ENCODE measurements at places on chromosomes 1 and 21. TPM values are rescaled to one million over a fixed set of nuclear protein-coding genes. Genes with fewer than 3 reads are reported as not detected.

FTCD gene
- total RNA-seq, result 1.1 TPM

DDI2 gene
- total RNA-seq, result 29.6 TPM

DNA sequence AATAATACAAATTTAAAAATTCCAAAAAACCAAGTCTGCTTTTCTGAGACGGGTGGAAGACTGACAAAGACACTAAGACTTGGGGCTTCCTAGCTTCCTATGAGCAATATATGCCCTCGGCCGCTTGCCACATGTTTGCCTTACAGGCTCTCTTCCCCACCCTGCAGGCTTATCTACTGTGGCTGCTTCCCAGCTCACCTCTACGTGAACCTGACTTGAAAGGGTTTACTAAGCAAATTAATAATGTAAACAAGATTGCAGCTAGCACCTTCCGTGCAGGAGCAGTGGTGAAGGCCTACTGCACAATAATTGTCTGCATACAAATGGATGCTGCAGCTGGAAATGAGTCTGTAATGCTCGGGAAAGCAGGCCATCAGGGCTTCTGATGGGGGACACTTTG is 152.9 kb upstream of the DAB1 start:
- H3K27me3 ChIP-seq, result no peaks in the 10 kb centered on the region
- no peaks in the 10 kb centered on the region for H3K4me1 ChIP-seq
- H3K36me3 ChIP-seq, result no peaks in the 10 kb centered on the region
- no peak for DNase-seq

BMP8B gene
- total RNA-seq, result 1.4 TPM

DNA sequence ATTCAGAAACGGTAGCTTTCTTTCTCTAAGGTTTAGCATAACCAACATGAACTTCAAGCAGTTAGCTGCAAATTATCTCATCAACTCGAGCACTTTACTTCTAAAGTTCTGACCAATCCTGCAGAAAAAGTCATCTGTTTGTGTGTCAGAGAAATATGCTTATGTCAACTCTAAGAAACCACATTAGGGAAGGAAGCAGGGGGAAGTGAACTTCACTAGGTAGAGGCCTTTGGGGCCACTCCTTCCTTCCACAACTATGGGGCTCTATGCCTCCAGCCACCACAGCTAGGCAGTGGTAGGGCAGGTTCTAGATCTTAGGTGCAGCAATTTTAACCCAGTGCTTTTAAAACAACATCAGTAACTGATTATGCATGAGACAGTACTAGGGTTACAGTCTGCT is 375.9 kb downstream of the DSCAM start:
- H3K27me3 ChIP-seq, result no peaks in the 10 kb centered on the region
- no peak overlapping the region for H3K4me3 ChIP-seq
- H3K4me1 ChIP-seq, result no peaks in the 10 kb centered on the region

- H3K27ac ChIP-seq, result no peak overlapping the region
- no peaks in the 10 kb centered on the region for H3K27me3 ChIP-seq
- H3K4me1 ChIP-seq, result no peaks in the 10 kb centered on the region
- DNase-seq, result no peak
- no peaks in the 10 kb centered on the region for H3K36me3 ChIP-seq
- H3K4me3 ChIP-seq, result no peak overlapping the region
These were observed 13.8 kb downstream of the LEPR start for GRCh38 chr1:65434255-65434654.

- peak; percentile 89 for DNase-seq
- H3K4me3 ChIP-seq, result peak overlapping the region; percentile 78
- no peak overlapping the region for H3K27ac ChIP-seq
These were observed 7.7 kb upstream of the ZNF669 start for GRCh38 chr1:247111700-247112478.

- no peaks in the 10 kb centered on the region for H3K36me3 ChIP-seq
- no peak for DNase-seq
These were observed 107.2 kb upstream of the WNT4 start for GRCh38 chr1:22249928-22250680.

PRELP gene
- 217 TPM for total RNA-seq

DNA sequence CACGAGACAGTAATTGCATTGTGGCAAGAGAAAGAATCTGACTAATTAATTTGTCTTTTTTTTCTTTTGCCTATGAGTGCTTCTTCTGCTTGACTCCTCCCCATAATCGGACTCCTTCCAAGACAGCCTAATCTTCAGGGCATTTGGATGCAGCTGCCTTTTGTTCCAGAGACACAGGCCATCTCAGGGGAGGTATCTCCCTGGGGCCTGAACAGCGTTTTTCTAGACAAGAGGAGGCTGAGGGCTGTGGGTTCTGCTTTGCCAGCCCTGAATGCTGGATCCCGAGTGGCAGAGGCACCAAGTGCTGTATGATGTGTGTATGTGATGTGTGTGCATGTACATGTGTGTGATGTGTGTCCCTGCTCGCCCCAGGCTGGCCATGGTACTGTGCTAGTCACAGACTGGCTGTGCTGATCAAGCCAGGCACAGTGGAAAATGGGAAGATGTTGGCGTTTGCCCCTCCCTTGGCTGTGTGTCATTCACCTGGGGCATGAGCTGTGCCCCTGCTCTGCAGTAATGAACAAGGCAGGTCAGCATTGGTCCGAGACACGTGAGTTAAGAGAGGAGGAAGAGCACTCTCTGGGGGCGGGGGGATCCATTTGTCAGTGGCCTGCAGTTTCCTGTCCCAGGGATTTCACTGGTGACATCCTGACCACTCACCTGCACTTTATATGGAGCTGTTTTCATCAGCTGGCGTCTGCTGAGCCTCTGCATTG is 77.2 kb downstream of the ADARB1 start:
- no peaks in the 10 kb centered on the region for H3K27me3 ChIP-seq
- peak; percentile 57 for DNase-seq
- H3K4me3 ChIP-seq, result no peak overlapping the region
- no peak overlapping the region for H3K27ac ChIP-seq
- no peaks in the 10 kb centered on the region for H3K4me1 ChIP-seq
- H3K36me3 ChIP-seq, result no peaks in the 10 kb centered on the region

- DNase-seq, result no peak
- no peaks in the 10 kb centered on the region for H3K27me3 ChIP-seq
- no peaks in the 10 kb centered on the region for H3K36me3 ChIP-seq
- H3K27ac ChIP-seq, result no peak overlapping the region
- no peak overlapping the region for H3K4me3 ChIP-seq
- no peaks in the 10 kb centered on the region for H3K4me1 ChIP-seq
These were observed 13.2 kb downstream of the COQ8A start for GRCh38 chr1:226953175-226953800.

CHIA gene
- total RNA-seq, result not detected

CFHR3 gene
- 0.66 TPM for total RNA-seq

DNA sequence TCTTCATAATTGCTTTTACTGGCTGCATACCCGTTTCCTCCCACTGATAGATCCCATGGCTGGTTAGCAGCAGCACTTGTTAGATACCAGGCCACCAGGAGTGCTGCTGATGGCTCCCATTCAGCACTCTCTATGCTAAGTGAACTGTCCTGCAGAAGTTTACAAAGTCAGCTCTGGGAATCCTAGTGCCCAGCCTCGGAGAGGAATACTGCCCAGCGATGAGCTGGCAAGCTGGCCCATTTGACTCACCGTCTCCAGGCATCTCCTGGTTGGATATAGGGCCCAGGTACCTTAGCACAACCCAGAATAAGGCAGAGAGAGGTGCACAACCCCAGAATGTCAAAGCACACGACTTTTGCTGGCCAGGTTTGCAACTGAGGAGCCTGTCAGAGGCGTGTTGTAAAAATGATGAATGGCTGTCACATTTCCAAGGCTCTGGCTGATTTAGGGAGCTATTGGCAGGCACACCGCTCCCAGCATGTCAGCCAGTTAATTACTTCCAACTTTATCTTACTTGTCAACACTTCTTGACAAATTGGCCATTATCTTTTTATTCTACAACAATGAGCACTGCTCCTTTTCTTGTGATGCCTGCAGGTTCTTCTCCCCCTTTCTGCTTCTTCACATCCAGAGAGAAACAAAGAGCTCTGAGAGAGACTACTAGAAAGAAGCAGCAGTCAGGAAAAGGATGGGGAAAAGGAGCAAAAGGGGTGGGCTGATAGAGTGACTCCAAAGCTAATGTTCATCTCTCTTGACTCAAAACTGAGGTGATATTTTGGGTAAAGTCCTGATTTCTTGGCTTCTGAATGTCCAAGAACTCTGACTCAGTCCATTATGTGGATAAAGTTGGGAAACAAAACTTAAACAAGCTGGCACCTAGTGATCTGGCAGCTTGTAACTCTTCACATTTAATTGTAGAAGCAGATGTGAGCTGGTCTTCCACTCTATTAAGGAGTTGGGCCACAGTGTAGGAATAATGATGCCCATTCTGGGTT is 10.8 kb upstream of the ANGPTL7 start:
- no peak overlapping the region for H3K27ac ChIP-seq
- H3K4me1 ChIP-seq, result peaks cover 7% of the 10 kb centered on the region
- H3K36me3 ChIP-seq, result peaks cover 2% of the 10 kb centered on the region
- no peak for DNase-seq
- H3K27me3 ChIP-seq, result no peaks in the 10 kb centered on the region
- H3K4me3 ChIP-seq, result no peak overlapping the region

GRCh38 chr1:186785503-186785902 is 43.2 kb upstream of the PLA2G4A start:
- H3K27me3 ChIP-seq, result no peaks in the 10 kb centered on the region
- no peaks in the 10 kb centered on the region for H3K36me3 ChIP-seq
- no peaks in the 10 kb centered on the region for H3K4me1 ChIP-seq
- no peak overlapping the region for H3K4me3 ChIP-seq
- H3K27ac ChIP-seq, result no peak overlapping the region

GRCh38 chr1:162704673-162705424 is 72.6 kb downstream of the DDR2 start:
- peak; percentile 57 for DNase-seq
- H3K4me3 ChIP-seq, result no peak overlapping the region
- H3K27ac ChIP-seq, result no peak overlapping the region
- peaks cover 3% of the 10 kb centered on the region for H3K4me1 ChIP-seq
- H3K36me3 ChIP-seq, result no peaks in the 10 kb centered on the region

DNA sequence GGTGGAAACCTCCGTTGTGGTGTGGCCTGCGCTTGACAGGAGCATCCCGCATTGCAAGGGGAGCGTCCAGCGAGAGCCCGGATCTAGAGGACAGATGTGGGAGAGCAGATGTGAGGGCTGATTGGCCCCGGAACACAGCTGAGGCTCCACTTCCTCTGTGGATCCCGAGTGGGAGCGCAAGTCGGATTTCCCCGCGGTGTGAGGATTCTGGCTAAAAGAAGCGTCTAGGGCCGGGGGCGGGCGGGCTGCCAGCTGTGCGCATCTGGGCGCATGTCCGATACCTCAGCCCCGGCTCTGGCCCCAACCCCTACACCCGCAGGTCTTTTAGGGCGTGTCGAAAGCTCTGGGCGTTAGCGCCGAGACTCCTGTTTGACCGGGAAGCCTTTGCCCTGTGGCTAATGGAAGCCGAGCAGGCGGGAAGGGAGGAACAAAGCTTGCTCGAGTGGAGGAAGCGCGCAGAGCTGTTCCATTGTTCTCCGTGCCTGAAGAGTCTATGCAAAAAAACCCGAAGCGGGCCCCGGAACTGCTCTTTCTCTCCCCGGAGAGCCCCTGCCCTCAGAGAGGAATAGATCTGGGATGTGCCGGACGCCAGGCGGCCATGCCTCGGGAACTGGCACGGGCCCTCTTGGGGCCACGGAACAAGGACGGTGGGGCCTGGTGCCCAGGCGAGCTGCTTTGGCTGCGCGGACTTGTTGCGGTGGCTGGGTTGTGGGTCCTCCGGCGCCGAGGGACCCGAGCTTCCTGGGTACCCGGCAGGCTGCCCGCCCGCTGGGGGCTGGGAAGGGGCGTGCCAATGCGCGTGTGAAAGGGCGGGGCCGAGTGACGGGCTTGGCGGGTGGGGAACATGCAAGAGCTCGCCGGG is 111.1 kb downstream of the NAV1 start:
- peak; percentile 87 for DNase-seq
- no peaks in the 10 kb centered on the region for H3K27me3 ChIP-seq
- peaks cover 4% of the 10 kb centered on the region for H3K4me1 ChIP-seq
- H3K27ac ChIP-seq, result no peak overlapping the region
- H3K4me3 ChIP-seq, result peak overlapping the region; percentile 40

- no peaks in the 10 kb centered on the region for H3K27me3 ChIP-seq
- H3K4me3 ChIP-seq, result no peak overlapping the region
- no peak overlapping the region for H3K27ac ChIP-seq
- no peaks in the 10 kb centered on the region for H3K4me1 ChIP-seq
These were observed 829 bp downstream of the KCNE1 start for GRCh38 chr21:34511181-34511580.

DNAI4 gene
- 24.2 TPM for total RNA-seq

KRTAP19-3 gene
- not detected for total RNA-seq

SLC6A9 gene
- total RNA-seq, result 5.5 TPM

DUSP12 gene
- total RNA-seq, result 19.3 TPM

GUCA2B gene
- total RNA-seq, result not detected

MMEL1 gene
- total RNA-seq, result 0.94 TPM

PTPRF gene
- 86.2 TPM for total RNA-seq

DNA sequence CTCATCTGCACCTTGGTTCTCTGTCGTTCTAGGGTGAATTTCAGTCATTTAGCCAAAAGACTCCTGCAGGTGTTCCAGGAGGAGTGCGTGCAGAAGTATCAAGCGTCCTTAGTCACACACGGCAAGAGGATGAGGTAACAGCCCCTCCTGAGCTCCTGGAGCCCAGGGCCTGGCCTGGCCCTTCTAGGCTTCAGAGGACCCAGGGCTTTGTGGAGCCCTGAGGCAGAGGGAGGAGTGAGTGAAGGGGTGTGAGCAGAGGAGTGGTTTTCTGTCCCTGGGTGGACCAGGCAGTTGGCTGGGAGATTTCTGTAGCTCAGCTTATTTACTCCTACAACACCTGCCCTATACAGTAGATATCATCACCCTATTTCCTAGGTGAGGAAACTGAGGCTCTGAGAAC is 15.7 kb upstream of the RASSF5 start:
- no peaks in the 10 kb centered on the region for H3K4me1 ChIP-seq
- no peak overlapping the region for H3K27ac ChIP-seq
- DNase-seq, result no peak
- no peak overlapping the region for H3K4me3 ChIP-seq
- H3K27me3 ChIP-seq, result no peaks in the 10 kb centered on the region
- H3K36me3 ChIP-seq, result no peaks in the 10 kb centered on the region

Measured in aorta (tissue), 5 donors.